Activated CD4-positive, alpha-beta T cell treated with anti-CD3 and anti-CD28 coated beads, Interleukin-2, amount 10 ng/mL, durations not matched to agents 24 days and 14 days (primary cell): ENCODE measurements at places on chromosomes 3 and 15. TPM values are rescaled to one million over a fixed set of nuclear protein-coding genes. Genes with fewer than 3 reads are reported as not detected.

DNA sequence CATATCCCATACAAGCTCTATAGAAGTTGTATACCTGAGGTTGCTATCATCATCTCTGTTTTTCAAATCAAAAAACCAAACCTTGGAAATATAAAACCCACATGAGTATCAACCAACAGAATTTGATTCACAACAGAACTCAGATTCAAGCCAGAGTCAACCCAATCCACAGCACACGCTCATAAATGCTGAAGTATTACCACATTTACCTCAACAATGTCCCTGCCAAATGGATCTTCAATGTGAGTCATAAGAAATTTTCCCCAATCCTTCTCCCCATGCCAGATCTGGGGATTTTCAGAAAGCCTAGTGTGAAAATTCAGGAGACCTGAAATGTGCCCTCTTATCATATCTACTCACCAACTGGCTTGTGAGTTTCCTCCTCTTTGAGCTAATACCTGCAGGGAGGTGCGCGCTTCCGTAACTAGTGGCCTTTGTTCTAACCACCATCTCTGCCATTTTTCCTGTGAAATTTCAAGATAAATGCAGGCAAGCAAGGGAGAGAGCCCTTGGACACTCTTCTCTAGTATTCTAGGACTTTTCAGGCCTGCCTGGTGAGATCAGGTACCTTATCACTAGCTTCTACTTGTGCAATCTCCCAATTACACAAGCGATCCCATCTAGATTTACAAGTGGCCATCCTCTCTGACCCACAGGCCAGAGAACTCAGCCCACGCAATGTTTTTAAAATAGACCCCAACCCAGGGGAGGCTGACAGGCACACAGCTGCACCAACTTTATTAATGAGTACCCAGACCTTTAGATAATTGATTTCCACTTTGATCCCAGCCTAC lies 1076.9 kb upstream of the CFAP20DC start:
- DNase-seq = no peak

DNA sequence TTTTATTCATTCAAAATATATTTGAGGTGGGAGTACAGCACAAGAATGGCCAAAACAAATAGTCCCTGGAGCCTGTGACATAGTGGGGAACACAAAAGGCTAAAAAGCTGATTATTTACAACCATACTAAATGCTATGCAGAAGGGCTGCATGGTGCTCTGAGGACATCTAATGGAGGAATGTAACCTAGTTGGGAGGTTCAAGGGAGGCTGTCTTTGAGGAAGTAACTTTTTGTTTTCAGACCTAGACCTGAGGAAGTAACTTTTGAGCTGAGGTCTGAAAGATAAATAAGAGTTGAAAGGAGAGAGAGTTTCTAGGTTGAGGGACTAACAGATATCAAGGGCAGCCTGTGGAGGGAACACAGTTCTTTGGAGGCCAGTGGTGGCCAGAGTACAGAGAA lies 34.8 kb upstream of the RASA2 start:
- peak; percentile 86 for DNase-seq

- no peak for DNase-seq
Measured at GRCh38 chr15:85778107-85778776, 16.5 kb downstream of the KLHL25 start.

- DNase-seq = no peak
Measured at GRCh38 chr3:112651071-112651470, 10.1 kb upstream of the CCDC80 start.

GRCh38 chr3:122745369-122746021 lies 48.1 kb downstream of the HSPBAP1 start:
- no peak for DNase-seq

POTEB2 gene
- total RNA-seq = not detected in 2 replicates

SLC28A2 gene
- not detected in 2 replicates for total RNA-seq

RMDN3 gene
- 36.1 and 38.9 TPM in 2 replicates for total RNA-seq

PTH1R gene
- total RNA-seq = not detected in 2 replicates

GRCh38 chr3:61561374-61562041 lies at the start of gene PTPRG:
TSS of gene PTPRG (plus strand) at chr3:61561571. CDS start at chr3:61562288, 717 bp downstream.
- peak; percentile 84 for DNase-seq

- DNase-seq = no peak
Measured at GRCh38 chr15:94691169-94691568, 459.8 kb downstream of the MCTP2 start.

DNA sequence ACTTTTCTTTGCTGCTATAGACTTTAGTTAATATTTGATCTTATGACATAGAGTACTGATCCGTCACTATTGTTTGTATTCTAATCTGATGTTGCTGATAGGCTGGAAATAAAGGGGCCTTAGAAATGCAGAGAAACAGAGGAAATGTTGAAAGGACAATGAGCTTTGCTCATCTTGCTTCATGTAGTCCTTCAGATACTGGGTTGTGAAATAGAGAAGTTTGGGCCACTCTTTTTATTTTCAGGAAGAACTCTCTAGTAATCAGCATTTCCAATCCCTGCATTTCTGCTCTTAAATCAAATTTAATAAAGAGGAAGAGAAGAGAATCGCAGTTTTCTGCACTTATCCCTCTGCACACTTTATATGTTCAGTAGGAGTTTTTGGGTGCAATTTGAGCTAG lies 192.8 kb upstream of the THBS1 start:
- no peak for DNase-seq

- DNase-seq = no peak
Measured at GRCh38 chr15:98282656-98283332, 322.3 kb downstream of the ARRDC4 start.

DNA sequence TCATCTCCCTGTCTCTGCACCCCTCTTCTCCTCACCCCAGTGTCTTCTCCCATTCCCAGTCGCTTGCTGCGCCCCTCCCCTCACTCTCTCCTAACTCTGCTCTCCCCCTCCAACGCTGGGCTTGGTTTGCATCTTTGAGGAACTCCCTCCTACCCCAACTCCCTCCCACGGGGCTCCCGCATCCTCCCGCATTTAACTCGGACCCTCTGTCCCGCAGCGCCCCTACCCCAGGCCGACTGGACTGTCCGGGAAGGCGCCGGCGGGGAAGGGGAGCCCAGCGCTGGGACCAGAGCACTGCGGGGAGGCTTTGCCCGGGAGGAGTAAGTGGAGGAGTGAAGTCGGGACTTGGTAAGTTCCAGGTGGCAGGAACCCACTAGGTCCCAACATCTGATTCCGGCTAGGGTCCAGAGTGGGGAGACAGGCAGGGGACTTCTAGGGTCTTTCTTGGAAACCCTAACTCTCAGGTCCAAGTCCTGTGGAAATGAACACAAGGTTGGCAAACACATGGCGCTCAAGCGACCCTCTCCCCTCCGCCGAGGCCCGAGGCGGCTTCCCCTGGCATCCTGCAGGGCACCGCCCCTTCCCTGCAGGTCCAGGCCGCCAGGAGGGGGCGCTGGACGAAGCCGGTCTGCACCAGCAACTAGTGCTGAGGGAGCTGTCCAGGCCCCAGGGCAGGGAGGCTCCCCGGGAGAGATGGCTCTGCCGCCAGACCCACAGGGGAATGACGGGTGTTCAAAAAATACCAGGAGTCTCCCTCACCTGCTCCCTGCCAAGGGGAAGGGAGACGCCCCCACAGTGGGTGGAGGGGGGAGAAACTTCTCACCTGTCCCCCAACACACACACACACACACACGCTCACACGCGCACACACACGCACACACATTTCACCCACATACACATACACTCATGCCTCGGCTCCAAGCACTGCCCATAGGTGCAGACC lies 53.2 kb downstream of the LHFPL4 start:
- DNase-seq = peak; percentile 92

GRCh38 chr15:50594311-50594710 lies 47.8 kb upstream of the USP50 start:
- DNase-seq = no peak

GRCh38 chr3:126110431-126111125 lies 26.7 kb upstream of the SLC41A3 start:
- no peak for DNase-seq

- DNase-seq = peak; percentile 68
Measured at GRCh38 chr15:51726302-51727073, 11.0 kb downstream of the LYSMD2 start.

- DNase-seq = no peak
Measured at GRCh38 chr3:16151109-16151508, 23.4 kb upstream of the GALNT15 start.

DNA sequence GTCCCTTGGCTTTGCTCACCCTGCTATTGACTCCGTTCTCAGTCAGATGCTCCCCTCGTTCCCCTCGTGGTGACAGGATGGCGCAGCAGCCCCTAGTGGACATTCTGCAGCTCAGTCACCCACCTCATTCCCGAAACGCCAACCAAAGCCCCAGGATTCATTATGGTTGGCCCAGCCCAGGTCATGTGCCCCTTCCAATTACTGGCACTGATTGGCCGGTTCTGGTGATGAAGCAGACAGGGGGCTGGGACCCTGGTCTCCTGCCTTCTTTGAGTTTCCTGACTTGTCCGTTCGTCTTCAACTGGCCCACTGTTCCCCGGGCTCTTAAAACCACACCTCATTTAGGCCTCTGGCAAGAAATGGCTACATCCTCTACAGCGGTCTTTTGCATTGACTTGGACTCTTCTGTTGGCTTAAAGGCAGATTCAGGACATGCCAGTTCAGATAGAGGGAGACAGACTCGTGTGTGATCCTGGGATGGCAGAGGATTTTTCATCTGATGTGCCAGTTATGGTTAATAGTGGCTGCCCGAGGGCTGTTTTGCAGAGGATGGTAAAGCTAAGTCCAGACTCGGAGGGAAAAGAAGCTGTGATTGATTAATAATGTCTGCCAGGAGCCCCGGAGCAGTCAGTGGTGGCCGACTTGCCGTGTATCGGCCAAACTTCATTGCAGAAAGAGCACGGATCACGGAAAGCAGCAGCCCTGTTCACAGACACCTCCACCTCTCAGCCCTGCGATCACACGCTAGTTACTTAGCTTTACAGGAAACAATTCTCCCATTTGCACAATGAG lies 37.8 kb downstream of the LSM3 start:
- no peak for DNase-seq

OIP5 gene
- 15.8 and 21.0 TPM in 2 replicates for total RNA-seq

- no peak for DNase-seq
Measured at GRCh38 chr15:101204739-101205535, 46.9 kb downstream of the CHSY1 start.

WDR72 gene
- not detected in 2 replicates for total RNA-seq

- DNase-seq = no peak
Measured at GRCh38 chr15:89393056-89393455, 58.4 kb upstream of the POLG start.

GRCh38 chr15:39713846-39714245 lies 68.8 kb downstream of the FSIP1 start:
- DNase-seq = no peak

CCDC54 gene
- not detected in 2 replicates for total RNA-seq

DNA sequence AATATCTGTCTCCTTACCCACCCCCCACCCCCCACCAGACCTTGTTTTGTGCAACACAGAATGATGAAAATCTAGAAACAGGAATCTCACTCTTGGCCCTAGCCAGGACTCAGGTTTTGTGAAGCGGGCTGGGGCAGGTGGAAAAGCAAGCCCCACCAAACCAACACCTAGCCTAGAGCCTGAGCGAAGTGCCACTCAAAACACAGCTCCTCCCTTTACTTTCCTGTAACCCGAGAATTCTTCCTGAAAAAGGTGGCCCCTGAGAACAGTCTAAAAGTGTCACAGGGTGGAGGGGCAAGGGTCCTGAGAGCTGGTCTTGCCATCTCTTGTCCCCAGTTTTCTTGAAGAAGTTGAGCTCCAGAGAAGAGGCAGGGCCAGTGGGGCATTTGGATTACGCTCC lies 17.4 kb upstream of the RPUSD3 start:
- no peak for DNase-seq

GRCh38 chr3:159667261-159667660 lies 321.4 kb upstream of the IL12A start:
- DNase-seq = no peak

- no peak for DNase-seq
Measured at GRCh38 chr3:39184081-39184967, 8.1 kb downstream of the XIRP1 start.

DNA sequence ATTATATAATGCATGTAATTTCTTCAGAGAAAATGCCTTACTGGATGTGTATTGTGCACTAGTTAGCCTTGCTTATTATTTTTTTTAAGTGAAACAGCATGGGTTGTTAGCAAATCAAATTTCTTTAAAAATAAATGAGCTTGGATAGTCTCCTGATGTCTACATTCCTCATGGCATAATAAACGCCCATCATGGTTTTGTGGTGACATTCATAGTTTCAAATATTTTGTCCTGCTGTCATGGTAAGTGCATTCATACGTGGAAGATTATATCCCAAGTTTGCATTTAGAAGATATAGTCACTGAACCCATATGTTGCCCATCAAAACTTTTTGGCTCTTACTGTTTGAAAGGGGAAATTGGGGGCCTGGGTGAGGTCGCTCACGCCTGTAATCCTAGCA lies 130.7 kb downstream of the ALCAM start:
- DNase-seq = no peak

GOLGA6L22 gene
- total RNA-seq = not detected in 2 replicates

GRCh38 chr15:64447536-64448315 lies 12.7 kb upstream of the ZNF609 start:
- no peak for DNase-seq

FOXB1 gene
- 0.54 and 0.68 TPM in 2 replicates for total RNA-seq

NUSAP1 gene
- 115 and 116 TPM in 2 replicates for total RNA-seq

DNA sequence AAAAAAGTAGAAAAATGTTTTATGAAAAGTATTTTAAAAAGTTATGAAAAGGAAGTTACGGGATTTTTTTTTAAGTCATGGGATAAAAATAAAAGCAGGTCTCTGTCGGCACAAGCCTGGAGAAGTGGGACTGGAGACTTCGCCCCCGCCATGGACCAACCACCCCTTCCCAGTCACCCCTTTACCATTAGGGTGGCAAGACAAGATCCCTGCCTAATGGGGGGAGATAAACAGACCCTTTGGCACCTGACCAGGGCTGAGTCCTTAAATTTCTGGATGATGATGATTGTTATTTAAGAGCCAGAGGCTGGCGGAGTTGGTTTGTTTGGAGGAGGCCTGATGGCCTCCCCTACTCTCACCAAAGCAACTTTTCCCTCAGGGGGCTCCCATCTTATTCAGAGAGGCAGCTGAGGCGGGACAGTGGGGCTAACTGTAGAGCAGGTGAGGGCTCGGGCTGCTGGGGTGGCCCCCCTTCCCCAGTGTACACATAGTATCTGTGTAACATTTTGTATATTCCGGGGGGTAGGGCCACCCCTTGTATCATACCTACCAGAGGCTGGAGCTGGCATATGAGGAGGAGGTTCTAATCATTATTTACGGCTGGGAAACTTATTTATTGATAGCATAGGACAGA lies 74.0 kb downstream of the ADAMTS7 start:
- no peak for DNase-seq

ALDH1A2 gene
- 0.37 and 0.57 TPM in 2 replicates for total RNA-seq

- DNase-seq = no peak
Measured at GRCh38 chr3:123310186-123310585, 108.4 kb downstream of the SEC22A start.

MYLK gene
- 0.21 and 0.26 TPM in 2 replicates for total RNA-seq

GRCh38 chr3:59726279-59726678 lies 676.5 kb upstream of the CFAP20DC start:
- no peak for DNase-seq

DNA sequence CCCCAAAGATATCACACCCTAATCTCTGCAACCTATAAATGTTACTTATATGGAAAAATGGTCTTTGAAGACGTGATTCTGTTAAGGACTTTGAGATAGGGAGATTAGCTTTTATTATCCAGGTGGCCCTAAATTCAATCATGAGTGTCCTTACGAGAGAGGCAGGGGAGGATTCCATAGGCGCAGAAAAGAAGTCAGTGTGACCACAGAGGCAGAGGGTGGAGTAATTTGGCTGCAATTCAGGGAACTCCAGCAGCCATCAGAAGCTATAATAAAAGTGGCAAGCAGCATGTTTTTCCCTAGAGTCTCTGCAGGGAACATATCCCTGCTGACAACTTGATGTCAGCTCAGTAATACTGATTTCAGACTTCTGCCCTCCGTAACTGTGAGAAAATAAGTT lies 315.2 kb upstream of the ROBO2 start:
- no peak for DNase-seq

MYRIP gene
- total RNA-seq = not detected in 2 replicates

PP2D1 gene
- not detected in 2 replicates for total RNA-seq
